ENCODE measurements at places on chromosomes 12 and 14.

DNA sequence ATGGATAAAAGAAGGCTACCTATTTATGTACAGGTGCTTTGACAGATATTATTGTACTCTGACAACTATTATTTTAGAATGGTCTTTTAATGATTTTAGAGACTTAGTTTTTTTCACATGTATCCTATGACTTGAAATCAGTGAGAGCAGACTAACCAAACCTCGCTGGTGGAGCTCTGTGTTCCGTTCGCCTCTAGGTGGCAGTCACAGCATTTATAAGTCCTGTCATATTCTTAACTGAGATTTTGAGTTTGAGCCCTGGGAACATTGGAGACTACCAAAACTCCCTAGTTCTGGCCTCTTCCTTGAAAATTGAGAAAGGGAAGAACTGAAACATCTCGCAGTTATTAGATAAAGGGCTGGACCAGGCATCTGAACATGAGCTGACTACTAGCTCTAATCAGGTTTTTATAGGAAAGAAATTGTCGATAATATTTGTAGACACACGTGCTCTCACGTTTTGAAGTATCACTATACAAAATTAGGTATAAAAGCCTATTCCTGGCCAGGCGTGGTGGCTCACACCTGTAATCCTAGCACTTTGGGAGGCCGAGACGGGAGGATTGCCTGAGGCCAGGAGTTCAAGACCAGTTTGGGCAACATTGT lies 48.3 kb downstream of the TTLL5 start:
- peak; percentile 57 for DNase-seq

DNA sequence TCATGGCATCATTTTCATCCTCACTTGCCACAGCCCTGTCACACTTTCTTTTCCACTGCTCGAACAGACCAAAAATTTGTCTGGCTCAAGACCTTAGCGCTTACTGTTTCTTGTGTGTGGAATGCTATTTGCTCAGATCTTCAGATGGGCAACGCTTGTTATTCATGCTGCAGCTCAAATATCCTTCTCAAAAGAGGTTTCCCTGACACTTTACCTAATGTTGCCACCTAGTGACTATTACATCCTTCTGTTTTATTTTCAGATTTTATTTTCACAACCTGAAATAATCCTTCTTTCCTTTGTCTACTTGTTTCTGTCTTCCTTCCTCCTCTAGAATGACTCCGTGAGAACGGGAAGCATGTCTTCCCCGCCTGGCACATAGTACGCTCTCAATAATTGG lies 5.6 kb downstream of the FBXO33 start:
- no peak for DNase-seq

GRCh38 chr14:66022526-66022925 lies 463.6 kb upstream of the CCDC196 start:
- DNase-seq = no peak

DNA sequence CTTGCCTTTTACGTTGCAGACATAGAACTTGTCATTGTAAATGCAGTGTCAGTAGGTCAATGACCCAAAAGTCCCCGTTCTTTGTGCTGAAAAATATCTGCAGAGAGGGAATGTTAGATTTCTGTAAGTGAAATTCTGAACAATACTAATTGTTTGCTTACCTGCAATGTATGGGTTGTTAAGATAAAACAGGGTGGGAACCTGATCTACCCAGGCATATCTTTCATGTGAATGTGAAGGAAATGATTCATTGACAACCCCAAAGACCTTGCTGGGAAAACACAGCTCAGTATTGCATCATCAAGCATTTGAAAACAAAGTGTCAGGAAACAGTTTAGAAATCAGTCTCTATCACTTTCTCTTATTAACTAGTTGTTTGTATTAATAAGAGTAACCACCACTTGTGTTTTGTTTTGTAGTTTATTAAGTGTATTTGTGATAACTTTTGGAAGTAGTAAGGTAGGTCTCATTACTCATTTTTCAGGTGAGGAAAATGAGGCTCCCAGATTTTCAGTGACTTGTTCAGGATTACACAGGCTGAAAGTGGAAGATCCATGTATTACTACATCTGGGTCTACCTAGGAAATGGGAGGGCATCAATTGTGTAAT lies 57.9 kb upstream of the SLC38A2 start:
- no peak for DNase-seq

DNA sequence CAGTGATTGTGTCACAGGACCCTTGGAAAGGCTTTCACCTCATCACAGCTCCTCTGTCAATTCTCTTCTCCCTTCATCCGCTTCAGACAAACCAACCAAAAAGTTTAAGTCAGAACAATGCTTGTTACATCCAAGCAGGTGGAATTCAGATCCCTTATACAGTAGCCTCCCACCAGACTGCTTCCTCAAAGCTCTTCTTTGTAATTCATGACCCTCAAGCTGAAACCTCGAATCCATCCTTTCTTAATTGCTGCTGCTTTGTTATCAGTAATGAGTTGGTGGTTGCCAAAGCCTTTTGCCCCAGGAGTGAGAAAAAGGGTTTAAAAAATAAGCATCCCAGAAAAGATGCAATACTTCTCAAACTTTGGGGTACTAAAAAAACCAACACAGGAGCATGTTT lies 9.5 kb downstream of the BEST3 start:
- no peak for DNase-seq

Measured in omental fat pad (tissue), 4 donors.